GM12892 (cell line): ENCODE measurements at places on chromosomes 1 and 21.

DNA sequence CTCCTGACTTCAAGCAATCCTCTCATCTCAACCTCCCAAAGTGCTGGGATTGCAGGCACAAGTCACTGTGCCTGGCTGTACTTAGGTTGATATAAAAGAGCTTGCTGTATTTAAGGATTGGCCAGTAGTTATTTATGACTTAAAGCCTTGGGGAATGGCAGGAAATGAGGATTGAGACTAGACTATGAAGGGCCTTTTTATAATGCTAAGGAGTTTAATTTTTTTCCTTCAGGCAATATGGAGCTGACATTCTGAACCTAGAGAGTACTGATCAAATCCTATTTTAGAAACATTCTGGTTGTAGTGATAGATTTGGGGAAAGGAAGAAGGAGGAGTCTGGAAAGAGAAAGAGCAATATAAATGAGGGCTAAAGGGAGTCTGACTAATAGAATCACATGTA is 44.7 kb downstream of the MSH4 start:
- no peak for DNase-seq

- no peak for DNase-seq
These were observed 124.3 kb upstream of the RAB4A start for GRCh38 chr1:229146647-229147046.

DNA sequence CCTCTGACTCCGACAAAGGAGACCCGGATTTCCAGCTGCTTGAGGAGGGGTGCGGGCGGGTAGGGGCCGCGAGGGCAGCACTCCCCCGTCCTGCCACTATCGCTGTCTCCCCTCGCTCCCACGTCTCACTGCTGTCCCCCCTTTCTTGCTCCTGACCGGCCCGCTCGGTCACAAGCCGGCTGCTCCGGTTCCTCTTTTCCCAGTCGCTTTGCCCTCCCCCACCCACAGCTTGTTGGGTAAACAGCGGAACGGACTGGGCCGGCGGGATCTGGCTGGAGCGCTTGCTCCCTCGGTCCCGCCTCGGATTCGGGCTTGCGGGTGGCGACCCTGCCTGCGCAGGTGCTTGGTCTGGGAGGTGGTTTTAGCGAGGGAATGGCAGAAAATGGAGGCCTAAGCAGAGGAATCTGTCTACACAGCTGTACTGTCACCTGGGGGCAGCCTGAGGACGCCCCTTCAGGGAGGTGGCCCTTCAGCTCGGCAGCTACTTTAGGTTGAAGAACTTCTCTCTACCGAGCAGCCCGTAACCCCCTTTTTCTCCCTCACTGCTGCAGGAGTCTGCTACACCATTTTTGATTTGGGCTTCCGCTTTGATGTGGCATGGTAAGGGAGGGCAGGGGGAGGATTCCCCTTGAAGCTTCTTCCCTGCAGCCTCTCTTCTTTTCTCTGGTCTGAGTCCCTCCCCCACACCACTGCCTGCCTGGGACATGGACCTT is 645 bp downstream of the ATP6V0B start:
- DNase-seq: no peak

DNA sequence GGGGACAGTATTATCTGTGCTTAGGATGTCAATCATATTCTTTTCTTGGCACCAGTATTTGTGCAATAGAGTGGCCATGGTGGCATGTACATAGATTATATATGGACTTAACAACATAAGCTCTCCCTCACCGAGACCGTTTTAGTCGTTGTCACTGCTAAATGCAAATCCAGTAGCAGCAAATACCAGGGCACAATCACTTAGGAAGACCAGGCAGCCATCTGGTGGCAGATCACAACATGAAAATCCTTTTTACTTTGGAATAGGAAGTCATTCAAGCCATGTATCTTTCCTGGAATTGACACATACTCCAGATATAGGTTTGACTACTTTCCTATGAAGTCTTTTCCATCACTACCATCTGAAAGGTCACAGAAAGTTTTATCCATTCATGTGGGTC is 53.2 kb upstream of the C1orf87 start:
- no peak for DNase-seq

GRCh38 chr1:81509594-81509993 is 291.1 kb upstream of the ADGRL2 start:
- DNase-seq: no peak

DNA sequence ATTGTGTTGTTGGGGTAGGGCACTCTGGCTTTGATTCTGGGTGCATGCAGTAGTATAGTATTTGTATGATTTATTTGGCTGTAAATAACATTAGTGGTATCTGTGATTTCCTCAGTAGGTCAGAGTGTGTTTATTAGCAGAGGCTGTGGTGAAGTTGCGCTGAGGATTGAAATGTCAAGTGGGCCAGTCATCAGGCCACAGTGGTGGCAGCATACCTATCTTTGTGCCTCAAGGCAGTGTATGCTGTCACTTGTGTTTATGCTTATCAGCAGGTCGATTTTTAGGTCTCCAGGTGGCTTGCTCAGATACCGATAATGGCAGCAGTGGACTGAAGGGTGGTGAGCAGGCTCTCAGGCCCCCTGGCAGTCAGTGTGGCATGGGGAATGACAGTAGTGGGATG is 11.3 kb downstream of the LY9 start:
- no peak for DNase-seq

DNA sequence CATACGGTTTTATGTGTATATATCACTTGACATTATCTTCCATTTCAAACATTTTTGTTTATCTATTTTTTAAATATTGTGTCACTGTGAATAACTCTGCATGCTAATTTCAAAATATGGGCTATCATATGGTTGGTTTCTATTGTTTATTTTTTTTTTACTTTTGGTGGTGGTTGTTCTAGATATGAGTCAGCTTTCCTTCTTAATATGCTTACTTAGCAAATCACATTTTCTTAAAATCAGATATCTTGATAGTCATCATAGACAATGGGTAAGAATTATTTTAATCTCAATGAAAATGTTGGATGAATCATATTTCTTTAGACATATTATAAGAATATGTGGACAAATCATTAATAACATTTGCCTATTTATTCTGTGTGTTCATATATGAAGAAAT is 881.5 kb downstream of the BRINP3 start:
- no peak for DNase-seq

DNA sequence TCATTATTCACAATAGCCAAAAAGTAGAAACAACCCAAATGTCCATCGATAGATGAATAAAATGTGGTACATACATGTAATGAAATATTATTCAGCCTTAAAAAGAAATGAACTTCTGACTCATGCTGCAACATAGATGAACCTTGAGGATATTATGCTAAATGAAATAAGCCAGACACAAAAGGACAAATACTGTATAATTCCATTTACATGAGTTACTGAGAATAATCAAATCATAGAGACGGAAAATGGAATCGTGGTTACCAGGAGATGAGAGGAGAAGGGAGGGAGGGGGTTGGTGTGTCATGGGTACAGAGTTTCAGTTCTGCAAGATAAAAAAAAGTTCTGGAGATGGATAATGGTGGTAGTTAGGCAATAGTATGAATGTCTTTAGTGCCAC is 184.1 kb downstream of the PSMG1 start:
- DNase-seq: no peak

GRCh38 chr1:4973341-4973740 is 318.9 kb downstream of the AJAP1 start:
- no peak for DNase-seq

GRCh38 chr1:26212726-26213125 is 21.3 kb upstream of the CEP85 start:
- DNase-seq: no peak

DNA sequence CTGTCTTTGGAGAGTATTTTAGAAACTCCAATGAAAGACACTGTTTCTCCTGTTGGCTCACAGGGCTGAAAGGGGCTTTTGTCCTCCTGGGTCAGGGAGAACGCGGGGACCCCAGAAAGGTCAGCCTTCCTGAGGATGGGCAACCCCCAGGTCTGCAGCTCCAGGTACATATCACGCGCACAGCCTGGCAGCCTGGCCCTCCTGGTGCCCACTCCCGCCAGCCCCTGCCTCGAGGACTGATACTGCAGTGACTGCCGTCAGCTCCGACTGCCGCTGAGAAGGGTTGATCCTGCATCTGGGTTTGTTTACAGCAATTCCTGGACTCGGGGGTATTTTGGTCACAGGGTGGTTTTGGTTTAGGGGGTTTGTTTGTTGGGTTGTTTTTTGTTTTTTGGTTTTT is 58.5 kb downstream of the LACTBL1 start:
- DNase-seq: no peak

DNA sequence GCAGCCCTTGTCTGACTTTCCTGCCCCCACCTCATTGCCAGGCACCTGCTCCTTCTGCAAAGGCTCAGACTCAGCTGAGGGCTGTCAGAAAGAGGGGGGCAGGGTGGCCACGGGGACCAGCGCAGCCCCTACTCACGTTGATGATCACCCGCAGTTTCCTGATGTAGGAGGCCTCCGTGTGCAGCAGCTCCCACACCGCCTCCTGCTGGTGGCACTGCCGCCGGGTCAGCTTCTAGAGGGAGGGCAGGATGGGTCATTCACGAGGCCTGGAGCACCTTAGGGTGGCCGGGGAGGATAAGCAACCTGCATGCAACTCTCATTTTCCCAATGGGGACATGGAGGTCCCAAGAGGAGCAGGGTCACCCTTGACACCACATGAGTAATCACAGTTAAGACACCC is 6.4 kb upstream of the TNFRSF25 start:
- DNase-seq: no peak

GRCh38 chr1:244988521-244988920 is 124.2 kb upstream of the HNRNPU start:
- DNase-seq: no peak

DNA sequence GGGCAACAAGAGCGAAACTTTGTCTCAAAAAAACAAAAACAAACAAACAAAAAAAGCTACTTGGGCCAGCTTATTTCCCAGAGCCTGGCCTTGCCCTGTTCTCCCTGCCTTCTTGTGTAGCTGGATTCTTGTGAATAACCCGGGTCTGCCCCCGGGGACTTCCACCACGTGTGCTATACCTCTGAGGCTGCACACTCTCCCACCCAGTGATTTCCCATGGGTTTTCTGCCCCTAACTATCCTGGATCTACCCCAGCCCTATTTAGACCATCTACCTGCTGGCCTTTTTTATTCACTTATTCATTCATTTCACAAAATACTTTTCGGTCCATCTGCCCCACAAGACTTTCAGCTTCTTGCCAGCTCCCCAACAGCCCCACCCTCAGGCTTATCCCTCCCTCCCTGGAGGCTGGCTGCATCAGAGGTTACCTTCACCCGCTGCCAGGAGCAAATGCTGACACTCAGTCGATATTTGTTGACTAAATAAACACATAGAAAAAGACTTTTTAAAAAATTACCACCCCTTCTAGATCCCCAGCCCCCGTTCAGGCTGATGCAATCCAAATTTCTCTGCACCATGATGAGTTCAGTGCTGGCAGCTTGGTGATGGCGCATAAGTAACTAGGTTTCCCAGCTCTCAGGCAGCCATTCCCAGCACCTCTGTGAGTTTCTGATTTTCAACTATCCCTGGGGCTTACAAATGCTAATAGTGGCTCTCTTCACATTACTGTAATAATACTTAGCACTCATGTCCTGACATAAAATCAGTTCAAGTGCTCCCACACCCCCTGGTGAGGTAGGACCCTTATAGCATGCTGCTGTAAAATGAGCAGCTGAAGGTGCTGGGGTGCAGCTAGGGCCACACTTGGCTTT is 30.7 kb upstream of the TARBP1 start:
- DNase-seq: no peak

DNA sequence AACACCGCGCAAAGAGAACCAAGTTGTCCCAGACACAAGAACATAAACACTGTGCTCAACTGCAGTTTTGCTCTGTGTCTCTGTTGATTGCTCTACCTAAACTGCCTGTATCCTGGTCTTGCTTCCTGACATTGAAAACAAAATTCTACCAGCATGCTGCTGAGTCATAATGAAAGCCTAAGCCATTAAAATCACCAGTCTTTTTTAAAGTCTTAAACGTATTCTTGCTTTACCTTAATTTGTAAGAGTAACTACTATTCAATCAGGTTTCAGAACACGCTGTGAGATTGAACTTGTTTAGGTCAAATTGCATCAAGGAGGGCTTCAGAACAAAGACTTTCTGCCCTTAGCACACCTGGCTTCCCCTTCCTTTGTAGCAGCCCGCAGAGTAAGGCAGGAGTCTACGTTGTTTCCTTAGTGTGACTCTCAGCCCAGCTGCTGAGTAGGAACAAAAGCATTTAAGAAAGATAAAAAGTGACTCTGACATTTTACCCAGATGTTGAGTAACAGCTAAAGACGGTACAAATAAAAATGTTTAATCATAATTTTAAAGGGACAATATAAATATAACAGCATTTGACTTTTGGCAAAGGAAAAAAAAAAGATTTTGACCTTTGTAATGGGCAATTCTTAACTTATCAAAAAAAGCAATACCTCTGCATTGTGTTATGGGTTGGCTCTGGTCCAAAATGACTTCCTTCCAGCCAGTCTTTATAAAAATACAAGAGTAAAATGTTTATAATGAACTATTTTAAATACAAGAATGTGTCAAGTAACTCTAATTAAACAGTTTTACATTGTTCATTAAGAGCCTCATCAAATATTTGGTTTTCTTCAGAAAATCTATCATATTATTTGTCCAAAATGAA is 186.9 kb upstream of the ADGRL4 start:
- no peak for DNase-seq

GRCh38 chr1:165376041-165376810 is 19.7 kb upstream of the LMX1A start:
- DNase-seq: no peak

- DNase-seq: no peak
These were observed 58.9 kb upstream of the ARTN start for GRCh38 chr1:43874716-43875115.

DNA sequence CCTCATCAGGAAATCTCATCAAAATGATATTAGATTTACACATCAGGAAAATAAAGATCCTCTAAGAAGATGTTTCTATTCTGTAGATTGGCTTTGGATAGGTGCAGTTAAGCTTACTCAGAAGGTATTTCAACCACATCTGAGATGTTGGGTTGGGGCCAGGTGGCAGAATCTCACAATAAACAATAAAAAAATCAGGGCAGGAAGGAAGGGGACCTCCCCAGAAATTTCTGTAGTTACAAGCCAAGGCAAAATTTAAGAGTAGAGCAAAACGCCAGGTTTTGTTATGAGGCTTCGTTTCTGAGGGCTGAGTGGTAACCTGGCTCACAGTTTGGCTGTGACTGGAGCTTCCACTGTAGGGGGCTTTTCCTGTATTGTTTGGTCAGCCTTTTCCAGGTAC is 84.8 kb downstream of the HUNK start:
- DNase-seq: no peak

DNA sequence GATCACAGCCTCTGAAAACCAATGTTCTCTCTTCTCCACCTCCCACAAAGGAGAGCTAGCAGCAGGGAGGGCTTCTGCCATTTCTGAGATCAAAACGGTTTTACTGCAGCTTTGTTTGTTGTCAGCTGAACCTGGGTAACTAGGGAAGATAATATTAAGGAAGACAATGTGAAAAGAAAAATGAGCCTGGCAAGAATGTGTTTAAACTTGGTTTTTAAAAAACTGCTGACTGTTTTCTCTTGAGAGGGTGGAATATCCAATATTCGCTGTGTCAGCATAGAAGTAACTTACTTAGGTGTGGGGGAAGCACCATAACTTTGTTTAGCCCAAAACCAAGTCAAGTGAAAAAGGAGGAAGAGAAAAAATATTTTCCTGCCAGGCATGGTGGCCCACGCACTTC is 35.8 kb upstream of the TDRD10 start:
- no peak for DNase-seq

- DNase-seq: no peak
These were observed 25.7 kb downstream of the PLXNA2 start for GRCh38 chr1:208218237-208219097.
